ENCODE measurements at places on chromosomes 2 and 18. TPM values are rescaled to one million over a fixed set of nuclear protein-coding genes. Genes with fewer than 3 reads are reported as not detected.

- no peak for DNase-seq
Measured at GRCh38 chr2:134413430-134413829, 159.6 kb downstream of the MGAT5 start.

GRCh38 chr18:9961041-9961440 is 47.2 kb downstream of the VAPA start:
- DNase-seq = no peak

GRCh38 chr2:134325696-134326095 is 71.8 kb downstream of the MGAT5 start:
- no peak for DNase-seq

- no peak for DNase-seq
Measured at GRCh38 chr18:12011199-12011956, 30.1 kb downstream of the IMPA2 start.

Gene VIT
- polyA plus RNA-seq = 47.4 TPM

Gene SETBP1
- polyA plus RNA-seq = 12.6 TPM
